Daoy (cell line): ENCODE measurements at places on chromosomes 12 and 14.

- no peak for DNase-seq
These were observed 4.4 kb upstream of the TDRD9 start for GRCh38 chr14:103923863-103924262.

DNA sequence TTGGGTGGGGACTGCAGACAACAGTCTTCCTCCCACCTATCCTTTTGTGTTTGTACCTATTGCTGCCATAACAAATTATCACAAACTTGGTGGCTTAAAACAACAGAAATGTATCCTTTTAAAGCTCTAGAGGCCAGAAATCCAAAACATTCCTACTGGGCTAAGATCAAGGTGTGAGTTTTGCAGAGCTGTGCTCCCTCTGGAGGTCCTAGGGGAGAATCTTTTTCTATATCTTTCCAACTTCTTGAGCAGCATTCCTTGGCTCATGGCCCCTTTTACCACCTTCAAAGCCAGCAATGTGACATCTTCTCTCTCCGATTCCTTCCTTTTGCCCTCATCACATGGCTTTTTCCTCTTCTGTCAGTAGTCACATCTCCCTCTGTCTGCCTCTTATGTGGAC, 190.6 kb downstream of the TTC8 start:
- no peak for DNase-seq

DNA sequence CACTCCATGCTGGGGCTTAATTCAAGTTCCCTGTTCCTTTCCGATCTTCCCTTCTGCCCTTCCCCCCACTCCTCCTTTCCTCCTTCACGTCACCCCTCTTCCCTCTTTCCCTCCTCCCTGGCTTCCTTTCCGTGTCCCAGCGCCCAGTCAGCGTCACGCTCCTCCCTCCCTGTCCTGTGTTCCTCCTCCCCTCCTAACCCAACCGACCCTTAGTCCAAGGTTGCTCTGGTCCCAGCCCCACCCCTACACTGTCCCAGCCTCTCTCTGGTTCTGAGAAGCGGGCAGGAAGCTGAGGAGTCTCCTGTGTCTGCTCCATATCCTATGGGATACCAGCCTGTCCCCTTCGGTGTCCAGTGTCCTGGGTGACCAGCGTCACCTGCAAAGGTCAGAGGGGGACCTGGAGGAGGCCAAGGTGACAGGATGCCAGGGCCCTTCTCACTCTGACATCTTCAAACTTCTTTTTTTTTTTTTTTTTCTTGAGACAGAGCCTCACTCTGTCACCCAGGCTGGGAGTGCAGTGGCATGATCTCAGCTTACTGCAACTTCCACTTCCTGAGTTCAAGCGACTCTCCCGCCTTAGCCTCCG, 56.2 kb upstream of the TSPAN9 start:
- no peak for DNase-seq

- DNase-seq: no peak
These were observed 388.5 kb downstream of the AACS start for GRCh38 chr12:125453751-125454150.

DNA sequence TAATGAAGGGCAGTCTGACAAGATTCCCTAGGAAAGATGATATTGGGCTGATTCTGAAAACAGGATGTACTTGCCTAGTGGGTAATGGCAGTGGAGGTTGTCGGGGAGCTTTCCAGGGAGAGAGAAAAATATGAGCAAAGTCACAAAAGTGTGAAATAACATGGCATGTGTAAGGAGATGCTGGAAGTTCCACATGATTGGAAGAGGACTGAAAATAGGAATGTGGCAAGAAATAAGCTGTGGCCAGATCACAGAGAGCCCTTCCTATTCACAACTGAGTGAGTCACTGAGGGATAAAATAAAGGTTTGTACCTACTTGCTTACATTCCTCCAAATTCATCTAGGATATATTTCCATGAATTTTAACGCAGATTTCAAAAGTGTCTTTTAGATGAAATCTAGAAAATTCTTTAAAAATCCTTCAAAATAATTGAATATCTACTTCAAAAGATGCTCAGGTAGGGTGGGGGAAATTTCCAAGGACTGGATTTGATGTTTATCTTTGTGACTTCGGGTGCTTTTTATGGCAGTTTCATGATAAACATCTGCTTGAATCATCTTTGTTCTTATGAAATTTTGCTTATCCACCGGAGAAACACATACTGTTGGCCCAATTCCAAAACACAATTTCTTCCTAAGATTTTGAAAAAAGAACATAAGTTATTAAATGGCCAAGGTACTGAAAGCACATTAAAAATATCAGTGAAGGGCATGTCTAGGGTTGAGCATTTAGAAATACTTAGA, 36.3 kb upstream of the SLC2A13 start:
- no peak for DNase-seq

- no peak for DNase-seq
These were observed 1324.8 kb downstream of the TMEM121 start for GRCh38 chr14:106850913-106851825.

DNA sequence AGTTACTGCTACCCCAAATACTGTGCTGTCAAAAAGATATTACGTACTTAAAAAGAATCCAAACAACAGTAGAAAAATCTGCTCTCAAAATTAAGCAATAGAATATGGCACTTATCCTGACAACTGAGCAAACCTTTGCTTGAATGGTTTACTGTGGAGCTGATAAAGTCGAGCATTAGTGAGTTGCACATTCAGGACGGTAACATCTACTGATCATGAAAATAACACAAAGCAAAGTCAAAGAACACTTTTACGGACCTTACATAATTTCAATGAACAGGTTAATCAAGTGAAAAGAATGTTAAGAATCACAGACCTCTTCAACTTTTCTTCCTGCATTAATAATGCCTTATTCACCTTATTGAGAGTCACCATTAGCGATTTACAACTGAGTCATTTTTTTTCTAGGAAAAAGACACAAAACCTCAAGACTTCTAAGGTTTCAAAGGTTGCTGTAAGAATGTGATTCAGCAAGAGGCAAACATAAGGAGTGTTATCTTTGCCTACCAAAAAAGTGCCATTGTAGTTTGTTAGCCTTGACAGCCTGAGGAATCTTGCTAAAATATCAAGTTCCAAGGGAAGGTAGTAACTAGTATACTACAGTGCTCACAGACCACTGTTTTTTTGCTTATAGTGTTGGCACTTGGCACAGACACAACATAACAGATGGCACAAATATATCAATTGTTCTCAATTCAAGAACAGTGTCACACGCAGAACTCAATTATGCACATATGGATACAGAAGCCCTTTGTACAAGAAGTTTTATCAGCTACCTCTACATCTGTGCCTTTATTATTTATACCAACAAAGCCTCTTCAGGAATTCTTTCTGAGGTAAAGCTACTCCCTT, 334.2 kb upstream of the RPL10L start:
- no peak for DNase-seq

DNA sequence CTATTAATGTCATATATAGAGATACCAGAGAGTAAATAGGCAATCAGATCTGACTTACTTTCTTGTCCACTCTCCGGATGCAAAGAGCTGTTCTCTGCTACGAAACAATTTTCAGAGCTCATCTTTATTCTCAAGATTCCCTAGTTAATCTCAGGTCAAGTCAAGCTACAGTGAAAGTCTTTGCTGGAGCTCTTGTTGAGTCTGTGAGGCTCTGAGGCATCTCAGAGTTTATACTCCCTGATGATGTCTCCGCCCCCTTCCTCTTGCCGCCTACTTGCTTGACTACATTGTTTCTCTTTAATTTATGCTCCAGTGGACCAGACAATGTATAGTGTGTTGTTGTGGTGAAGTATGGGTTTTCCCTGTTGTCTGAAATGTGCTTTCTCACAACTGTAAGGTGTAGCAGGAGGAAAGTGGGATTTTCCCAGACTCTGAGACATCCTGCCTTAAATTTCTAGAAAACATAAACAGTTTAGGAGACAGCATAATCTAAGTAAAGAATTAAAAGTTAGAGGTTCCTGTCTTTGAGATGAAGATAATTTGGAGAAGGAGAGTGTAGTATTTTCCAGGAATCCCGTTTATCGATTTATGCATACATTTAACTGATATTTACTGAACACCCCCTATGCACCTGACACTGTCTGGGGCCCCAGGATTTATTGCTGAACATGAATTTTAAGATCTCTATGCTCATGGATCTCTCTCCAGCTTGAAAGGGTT, at the start of gene CD69:
TSS of gene CD69 (minus strand) at position 203 of the 720 bp plus-strand sequence. CDS start at position 122, 81 bp downstream.
- peak; percentile 37 for DNase-seq

- peak; percentile 50 for DNase-seq
These were observed 6.7 kb downstream of the DLST start for GRCh38 chr14:74888164-74889158.

GRCh38 chr14:95918466-95918865, 41.8 kb downstream of the TUNAR start:
- peak; percentile 59 for DNase-seq

DNA sequence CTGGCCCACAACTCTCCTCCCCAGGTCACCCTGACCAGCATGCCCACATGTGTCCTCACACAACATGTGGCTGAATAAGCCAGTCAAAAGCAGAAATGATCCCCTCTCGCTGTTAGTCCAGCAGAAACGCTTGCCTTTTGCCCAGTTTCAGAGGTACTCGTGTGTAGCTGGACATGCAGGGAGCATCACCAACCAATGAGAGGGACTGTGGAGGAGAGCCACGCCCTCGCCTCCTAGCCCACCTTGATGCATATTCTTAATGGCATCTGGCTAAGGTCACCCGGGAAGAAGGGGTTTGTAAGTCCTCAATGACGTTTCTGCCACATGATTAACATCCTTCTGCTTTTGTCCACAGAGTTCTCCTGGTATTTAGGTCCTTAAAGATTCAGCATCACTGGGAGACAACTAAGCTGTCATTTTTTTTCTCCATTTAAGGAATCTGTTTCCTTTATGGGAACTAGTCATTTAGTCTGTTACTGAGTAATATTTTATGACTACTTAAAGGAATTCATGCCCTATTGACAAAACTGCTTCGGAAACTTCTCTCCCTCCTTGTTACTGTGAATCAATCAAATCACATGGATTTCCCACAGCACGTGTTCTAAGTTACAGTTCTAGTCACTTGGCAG, 134.0 kb downstream of the GCH1 start:
- DNase-seq: no peak

GRCh38 chr12:110028323-110028722, 20.0 kb downstream of the C12orf76 start:
- DNase-seq: no peak

DNA sequence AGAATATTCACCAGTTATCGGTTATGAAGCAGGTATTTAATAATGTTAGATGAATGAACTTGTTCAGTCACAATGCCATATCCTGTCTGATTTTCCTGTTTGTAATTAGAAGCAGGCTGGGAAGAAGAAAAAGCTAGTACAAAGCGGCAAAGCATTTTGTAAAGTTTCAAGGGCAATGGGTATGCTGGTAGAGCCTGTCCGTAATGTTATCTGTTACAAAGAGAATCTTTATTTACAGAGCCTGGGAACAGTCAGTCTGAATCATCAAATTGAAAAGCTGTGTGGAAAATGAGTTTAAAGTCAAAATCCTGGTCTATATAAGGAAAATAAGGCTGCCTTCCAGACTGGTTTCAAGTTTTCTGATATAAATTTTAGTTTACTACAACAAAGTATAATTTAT, 40.5 kb downstream of the PARP11 start:
- no peak for DNase-seq

DNA sequence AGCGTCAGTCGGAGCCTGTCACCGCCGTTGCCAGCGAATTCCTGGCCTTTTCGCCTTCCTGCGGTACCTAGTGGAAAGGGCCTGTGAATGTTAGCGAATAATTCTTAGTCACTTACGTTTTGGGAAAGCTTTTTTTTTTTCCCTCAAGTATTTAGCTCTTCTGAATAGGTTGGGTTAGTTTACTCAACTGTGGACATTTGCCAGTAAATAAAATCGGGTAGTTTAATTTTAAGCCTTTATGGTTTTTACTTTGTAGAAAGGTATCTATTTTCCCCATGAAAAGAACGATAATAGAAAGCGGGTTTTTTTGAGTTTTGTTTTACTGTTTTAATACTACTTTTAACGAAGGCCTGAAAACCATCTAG, 1.7 kb downstream of the YY1 start:
- DNase-seq: no peak

- DNase-seq: peak; percentile 35
These were observed 99.1 kb downstream of the SYT1 start for GRCh38 chr12:78963439-78964227.

DNA sequence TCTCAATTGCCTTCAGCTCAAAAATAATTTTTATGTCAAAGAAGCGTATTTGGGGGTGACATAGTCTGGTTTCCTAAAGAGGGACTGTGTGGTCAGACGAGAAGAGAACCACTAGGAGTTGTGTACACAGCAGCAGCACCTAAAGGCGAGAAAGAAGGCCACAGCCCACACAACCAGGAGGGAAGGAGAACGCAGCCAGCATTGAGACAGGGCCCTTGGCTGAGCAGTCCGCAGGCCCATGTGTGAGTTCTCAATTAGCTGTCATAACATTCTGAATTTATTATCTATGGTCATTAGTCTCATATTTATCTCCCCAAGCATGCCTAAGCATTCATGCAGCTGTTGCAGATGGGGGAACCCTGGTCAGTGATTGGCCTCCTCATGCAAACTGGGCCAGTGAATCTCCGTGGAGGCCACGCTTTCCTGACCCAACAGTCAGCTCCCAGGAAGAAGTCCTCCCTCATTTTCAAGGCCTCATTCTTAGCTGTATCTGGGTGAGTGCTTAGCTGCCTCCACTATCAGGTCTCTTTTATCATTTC, 81.2 kb upstream of the ATF7IP start:
- no peak for DNase-seq

DNA sequence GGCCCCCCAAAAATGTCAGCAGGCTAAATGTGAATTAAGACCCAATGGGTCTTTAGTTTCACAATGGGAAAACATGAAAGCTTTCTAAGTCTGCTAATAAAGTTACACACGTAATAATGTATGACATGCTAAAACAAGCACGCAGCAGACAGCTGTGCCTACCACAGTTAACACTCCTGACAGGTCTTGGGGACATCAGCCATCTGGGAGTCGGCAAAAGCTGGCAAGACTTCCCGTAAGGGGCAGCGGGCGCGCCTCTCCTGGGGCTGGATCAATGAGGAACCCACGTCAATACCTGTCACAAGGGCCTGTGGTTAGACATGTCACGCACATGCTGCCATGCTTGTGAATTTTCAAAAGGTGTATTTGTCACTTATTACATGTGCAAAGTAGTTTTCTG, 45.0 kb downstream of the ACTN1 start:
- no peak for DNase-seq

DNA sequence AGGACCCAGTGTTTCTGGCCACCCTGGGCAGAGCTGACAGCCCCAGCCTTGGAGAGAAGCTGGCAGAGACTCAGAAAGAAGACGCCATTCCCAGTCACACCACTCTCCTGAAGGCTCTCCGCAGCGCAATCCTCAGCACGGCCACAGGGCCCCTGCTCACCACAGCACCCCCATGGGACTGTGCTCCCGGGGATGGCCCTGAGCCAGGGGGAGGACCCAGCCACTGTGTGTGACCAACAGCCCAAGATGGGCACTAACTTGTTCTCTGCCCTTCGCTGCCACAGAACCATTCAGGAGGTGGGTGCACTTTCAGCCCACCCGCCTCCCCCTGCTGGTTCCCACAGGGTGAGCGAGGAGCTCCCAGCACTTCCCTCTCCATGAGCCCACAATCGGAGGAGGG, 57.1 kb downstream of the CCNK start:
- DNase-seq: peak; percentile 52

- DNase-seq: no peak
These were observed 13.2 kb upstream of the SLC6A13 start for GRCh38 chr12:275812-276211.
